NCI-H2107 (cell line): ENCODE measurements at places on chromosomes 7 and 10.

- no peak for DNase-seq
These were observed 122.4 kb downstream of the ZNF248 start for GRCh38 chr10:37734971-37735370.

DNA sequence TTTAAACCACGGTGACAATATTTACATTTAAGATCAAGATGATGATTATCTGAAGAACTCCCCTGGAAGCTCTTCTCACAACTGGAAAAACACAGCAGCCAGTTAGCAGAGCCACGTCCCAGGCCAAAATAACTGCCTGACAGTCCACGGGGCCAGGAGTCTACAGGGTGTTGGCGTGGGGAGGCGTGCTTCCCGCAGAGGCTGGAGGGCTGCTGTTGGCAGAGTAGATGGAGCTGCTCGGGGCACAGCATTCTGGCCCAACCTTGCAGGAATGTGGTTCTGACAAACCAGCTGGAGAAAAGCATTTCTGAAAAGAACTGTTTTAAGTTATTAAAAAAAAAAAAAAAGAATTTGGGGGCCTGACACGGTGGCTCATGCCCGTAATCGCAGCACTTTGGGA lies 177.9 kb downstream of the EBF3 start:
- DNase-seq = no peak

- DNase-seq = no peak
These were observed 17.5 kb downstream of the CCNY start for GRCh38 chr10:35353805-35354204.

GRCh38 chr7:158274996-158275395 lies 312.6 kb downstream of the PTPRN2 start:
- DNase-seq = no peak

DNA sequence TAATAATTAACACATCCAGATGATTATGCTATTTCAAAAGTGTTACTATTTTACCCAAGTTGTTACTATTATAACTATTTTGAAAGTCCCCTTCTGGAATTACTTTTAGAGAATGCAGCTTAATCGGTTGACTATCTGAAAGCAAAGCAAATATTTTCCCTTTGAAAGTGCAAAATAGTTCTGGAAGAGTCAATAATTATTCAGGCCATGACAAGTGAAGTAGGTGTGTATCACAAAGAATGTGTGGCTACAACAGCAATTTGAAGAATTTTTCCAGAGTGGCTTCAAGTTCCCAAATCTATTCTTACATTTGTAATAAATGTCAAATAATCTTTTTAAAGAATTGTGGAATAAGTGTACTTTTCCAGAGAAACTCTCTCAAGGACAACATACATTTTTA lies 42.8 kb downstream of the RNLS start:
- no peak for DNase-seq

- DNase-seq = no peak
These were observed 3.7 kb downstream of the GCC1 start for GRCh38 chr7:127581716-127582115.

DNA sequence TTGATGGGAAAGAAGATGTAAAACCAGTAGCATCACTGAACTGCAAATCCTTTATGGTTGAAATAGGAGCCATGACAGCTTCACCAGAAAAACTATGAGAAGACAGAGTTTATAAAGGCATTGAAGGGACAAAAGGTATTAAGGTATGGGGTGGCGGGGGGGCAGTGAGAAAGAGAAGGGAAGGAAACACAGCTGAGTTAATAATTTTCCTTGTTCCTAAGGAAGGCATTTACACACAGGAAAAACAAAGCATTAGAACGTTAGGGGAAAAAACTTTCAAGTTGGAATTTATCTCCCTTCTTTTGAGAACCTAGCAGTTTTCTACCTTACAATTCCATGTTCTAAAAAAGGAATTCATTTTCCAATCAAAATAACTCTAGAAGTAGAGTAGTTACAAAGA lies 4.4 kb downstream of the LARP4B start:
- no peak for DNase-seq

DNA sequence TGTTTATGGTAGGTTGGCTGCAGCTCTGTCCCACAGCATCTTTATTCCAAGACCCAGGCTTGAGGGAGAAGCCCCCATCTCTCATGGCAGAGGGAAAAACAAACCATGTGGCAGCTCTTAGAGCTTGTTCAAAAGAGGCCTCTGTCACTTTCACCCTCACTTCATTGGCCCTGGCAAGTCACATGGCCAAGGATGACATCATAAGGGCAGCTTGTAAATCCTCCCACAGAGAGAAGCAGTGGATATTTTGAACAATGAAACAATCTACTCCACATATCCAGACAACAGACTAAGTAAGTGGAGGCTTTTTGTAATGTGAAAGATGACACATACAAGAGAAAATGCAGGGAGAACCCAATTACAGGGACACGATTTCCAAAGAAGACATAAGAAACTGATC lies 108.1 kb downstream of the GRID1 start:
- no peak for DNase-seq

- peak; percentile 10 for DNase-seq
These were observed 58.0 kb upstream of the STRIP2 start for GRCh38 chr7:129376076-129376777.

DNA sequence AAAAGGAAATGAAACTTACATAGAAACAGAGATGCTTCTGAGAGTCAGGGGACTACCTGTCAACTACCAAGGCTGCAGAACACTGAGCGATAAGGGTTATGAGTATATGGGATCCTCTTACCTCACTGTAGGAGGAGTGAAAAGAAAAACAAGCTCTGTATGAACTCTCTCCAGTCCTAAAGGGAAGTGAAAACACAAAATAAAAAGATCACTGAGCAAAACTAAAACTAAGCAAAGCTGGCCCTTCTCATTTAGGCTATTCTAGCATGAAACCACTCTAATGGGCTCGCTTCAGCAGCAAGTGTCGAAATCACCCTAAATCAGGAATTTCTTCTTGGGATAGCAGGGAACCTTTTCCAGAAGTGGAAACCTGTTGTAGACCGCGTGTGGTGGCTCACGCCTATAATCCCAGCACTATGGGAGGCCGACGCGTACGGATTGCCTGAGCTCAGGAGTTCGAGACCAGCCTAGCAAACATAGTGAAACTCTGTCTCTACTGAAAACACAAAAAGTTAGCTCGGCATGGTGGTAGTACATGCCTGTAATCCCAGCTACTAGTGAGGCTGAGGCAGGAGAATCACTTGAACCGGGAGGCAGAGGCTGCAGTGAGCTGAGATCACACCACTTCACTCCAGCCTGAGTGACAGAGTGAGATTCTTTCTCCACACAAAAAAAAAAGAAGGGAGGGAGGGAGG lies 27.0 kb downstream of the DCLRE1C start:
- no peak for DNase-seq

DNA sequence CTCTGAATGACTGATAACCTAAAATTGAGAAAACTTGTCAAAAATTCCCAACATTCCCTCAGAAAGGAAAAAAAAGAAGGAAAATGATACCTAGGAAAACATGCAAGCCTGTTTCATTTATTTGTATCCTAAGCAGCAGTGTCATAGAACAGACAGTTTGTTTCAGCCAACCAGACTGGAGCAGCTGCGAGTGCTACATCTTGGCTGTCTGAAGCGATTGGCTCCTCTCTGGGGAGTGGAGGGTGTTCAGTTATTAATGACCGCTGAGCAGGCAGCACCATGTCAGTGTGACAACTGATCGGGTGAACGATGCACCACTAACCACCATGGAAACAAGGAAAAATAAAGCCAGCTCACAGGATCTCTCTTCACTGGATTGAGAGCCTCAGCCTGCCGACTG lies at the start of gene LRRN3:
Gene LRRN3, plus strand, starts transcription at position 282 of the 400 bp plus-strand sequence. CDS start 31,646 bp downstream, outside the sequence.
- peak; percentile 49 for DNase-seq

DNA sequence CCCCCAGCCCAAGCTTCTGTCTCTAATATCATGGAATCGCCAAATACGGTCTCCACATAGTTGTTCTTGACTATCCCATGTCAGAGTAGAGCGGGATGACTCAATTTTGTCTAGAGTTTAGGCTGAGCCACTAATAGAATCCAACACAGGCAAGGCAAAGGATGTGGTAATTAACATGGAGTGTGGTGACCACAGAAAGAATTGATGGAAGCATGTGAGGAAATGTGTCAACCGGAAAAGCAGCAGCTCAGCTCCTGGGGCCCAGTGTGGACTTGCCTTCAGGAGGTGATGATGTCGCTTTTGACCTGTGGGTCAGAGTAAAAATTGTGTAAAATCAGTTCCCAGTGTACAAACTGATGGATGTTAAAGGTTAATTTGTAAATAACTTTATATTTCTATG lies 139.3 kb upstream of the KLF6 start:
- DNase-seq = no peak

GRCh38 chr10:57113545-57113944 lies 752.5 kb upstream of the ZWINT start:
- no peak for DNase-seq

GRCh38 chr10:77168161-77168560 lies 469.4 kb downstream of the KCNMA1 start:
- DNase-seq = no peak

DNA sequence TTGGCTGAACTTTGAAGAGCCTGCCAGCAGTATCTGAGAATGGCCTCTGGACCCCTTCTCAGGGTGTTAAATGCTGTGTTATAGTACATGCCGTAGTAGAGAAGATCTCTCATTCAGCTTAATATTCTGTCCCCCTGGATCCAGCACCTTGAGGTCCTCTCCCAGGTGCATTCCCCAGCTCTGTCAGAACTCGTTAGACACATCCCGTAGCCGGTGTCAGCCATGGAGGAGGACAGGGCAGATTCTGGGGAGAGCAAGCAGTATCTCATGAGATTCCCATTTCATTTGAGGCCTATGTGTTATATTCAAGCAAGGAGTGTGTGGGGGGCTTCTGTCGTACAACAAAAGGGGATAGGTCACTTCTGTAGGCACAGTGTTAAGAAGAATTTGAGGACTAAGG lies 34.8 kb downstream of the NACAD start:
- no peak for DNase-seq

GRCh38 chr7:102828286-102828685 lies 79.5 kb downstream of the FAM185A start:
- DNase-seq = no peak

- no peak for DNase-seq
These were observed 16.2 kb downstream of the CHST3 start for GRCh38 chr10:71980181-71981014.

GRCh38 chr7:101390901-101391301 lies 28.2 kb downstream of the COL26A1 start:
- no peak for DNase-seq

DNA sequence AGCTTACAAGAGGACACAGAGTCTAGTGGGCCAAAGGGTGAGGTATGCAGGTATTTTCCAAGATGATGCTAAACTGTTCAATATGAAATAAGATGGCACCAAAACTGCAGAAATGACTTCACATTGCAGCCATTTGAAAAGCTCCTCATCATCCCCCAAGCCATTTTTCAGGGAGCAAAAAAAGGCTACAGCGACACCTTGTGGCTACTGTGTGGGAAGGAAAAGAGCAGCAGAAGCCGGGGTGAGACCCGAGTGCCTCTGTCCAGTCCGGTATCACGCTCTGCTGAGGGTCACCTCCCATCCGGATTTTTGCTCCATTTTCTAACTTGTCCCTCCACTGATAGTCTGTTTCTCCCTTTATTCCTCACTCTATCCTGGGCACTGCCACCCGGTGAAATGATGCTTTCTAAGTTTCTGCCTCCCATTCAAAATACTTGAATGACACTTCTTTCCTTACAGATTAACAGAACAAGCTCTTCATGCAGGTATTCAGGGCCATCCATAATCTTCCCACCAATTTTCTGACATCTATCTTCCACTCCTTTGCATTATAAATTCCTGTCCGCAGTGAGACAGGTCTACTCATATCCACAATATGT lies 220.2 kb downstream of the DGKI start:
- DNase-seq = no peak

GRCh38 chr10:30002426-30003266 lies 56.7 kb downstream of the JCAD start:
- peak; percentile 38 for DNase-seq

GRCh38 chr7:66256281-66256680 lies 51.1 kb downstream of the TPST1 start:
- no peak for DNase-seq

GRCh38 chr7:153921408-153921807 lies 130.8 kb upstream of the DPP6 start:
- DNase-seq = no peak

- DNase-seq = no peak
These were observed 67.8 kb upstream of the CDK13 start for GRCh38 chr7:39882148-39882784.
